ENCODE measurements at places on chromosomes 2 and 18.

DNA sequence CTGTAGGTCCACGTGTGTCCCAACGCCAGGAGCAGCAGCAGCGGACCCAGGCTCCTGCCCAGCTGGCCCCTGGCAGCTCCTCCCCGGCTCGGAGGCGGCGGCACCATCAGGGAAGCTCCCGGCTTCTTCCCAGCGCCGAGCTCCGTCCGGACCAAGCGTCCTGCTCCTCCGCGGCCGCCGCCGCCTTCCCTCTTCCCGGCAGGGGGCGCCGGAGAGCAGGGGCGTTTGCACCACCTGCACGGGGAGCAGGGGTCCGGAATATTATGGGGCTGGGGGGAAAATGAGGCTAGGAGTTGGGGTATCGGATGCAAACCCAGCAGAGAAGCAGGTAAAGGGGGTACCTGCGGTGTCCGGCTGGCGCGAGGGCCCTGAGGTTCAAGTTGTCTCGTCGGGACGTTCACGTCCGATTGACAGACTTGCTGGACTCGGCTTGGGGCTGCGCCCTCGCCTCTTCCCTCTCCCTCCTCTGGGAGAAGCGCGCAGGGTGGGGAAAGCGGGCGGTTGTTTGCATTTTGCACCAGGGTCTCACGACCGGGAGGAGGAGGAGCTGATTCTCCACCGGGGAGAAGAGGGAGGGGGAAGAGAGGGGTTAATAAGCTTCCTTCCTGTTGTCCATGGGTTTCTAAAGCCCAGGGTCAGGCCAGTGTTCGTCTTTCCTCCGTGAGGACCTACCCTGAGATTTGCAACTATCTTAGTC lies at the start of gene CCBE1:
Gene CCBE1 (minus strand): TSS at position 188 of the 697 bp plus-strand sequence.
- DNase-seq: no peak

DNA sequence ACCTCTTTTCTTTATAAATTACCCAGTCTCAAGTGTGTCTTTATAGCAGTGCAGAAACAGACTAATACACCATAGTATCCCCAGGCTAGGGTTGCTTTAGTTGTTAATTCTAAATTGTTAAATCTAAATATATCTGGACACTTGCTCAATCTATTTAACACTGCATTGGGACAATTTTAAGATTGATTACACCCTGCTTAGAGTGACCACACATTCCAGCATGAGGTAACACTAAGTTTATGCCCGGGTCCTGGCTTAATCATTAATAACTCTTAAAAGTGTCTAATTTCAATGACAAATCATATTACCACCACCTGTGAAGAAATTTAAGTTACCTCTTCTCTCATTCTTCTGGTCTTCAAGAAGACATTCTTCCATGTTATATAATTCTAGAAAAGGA lies 131.4 kb downstream of the ZNF385B start:
- DNase-seq: no peak

- no peak for DNase-seq
Observed at GRCh38 chr2:42922790-42923579, 130.6 kb upstream of the HAAO start.

DNA sequence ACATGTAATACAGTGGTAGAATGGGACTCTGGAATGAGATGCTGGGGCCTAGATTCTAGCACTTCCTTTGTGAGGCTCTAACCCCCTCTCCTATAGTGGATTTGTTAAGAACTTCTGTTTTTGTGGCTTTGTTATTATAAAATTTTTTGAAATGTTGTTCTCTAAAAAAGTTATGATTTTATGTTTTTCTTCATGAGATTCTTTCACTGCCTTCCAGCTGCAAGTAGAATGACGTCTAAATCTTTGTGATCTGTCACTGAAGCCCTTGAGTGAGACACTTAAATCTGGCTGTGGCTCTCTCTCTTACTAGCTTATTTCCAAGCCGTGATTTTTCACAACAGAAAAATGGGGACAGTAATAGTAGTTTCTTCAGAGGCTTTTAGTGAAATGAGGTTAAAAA lies 1.6 kb downstream of the CASP8 start:
- DNase-seq: no peak

DNA sequence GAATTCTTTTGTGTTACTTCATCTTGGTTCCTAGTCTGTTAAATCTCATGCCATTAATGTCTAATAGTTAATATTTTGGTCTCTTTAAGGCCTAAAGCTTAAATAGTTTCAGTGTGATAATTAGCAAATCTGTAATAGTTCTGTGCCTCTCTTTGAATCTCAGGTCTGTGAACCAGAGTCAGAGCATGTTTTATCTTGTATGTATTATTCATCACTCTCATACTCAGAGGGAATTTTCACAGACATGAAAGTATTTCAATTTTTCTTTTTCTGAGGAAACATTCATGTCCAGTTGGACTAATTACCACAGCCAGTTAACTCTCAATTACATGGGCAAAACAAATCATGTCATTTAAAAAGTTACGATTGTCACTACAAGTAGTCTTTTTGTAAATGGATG lies 931.9 kb upstream of the SLC39A10 start:
- no peak for DNase-seq

- no peak for DNase-seq
Observed at GRCh38 chr18:13269013-13269280, 50.4 kb downstream of the LDLRAD4 start.

DNA sequence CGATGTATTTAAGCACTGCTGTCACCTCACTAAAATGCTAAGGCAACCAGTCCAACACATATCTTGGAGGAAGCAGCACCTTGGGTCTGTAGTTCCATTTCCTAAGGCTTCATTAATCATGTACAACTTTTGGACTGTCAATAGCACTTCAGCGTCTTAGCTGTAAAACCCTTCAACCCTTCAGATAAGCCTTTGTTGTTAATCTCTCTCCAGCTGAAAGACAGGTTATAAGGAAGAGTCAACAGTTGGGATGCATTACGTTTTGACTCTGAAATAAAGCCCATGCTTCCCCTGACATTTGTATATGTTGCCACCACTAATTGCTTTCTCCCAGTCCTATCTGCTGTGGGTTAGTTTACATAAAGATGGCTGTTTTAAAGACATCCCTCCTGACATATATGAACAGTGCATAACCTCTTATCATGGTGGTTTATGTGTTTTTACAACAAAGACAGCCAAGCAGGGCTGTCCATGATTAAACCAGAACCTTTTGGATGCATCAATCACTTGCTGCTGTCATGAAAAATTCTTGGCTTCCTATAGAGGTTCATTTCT lies 81.5 kb downstream of the EPHA4 start:
- DNase-seq: no peak

GRCh38 chr2:227322530-227323205 lies 2.4 kb upstream of the MFF start:
- no peak for DNase-seq

DNA sequence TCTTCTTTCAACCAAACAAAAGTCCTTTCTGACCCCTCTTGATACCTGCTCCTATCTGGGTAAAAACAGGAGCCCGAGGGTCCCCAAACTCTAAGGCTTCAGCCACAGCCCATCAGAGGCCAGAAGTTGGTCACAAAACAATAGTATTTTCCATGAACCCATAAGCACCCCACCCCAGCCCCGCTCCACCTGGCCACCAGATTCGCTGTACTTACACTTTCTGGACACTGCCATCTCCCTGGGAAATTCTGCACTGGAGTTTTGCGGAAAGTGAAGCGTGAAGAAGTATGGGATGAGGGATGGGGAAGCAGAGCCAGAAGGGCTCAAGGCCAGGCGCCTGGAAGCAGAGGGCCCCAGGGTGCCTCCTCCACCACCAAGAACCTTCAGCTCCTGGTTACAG lies 5.2 kb upstream of the RUFY4 start:
- no peak for DNase-seq

DNA sequence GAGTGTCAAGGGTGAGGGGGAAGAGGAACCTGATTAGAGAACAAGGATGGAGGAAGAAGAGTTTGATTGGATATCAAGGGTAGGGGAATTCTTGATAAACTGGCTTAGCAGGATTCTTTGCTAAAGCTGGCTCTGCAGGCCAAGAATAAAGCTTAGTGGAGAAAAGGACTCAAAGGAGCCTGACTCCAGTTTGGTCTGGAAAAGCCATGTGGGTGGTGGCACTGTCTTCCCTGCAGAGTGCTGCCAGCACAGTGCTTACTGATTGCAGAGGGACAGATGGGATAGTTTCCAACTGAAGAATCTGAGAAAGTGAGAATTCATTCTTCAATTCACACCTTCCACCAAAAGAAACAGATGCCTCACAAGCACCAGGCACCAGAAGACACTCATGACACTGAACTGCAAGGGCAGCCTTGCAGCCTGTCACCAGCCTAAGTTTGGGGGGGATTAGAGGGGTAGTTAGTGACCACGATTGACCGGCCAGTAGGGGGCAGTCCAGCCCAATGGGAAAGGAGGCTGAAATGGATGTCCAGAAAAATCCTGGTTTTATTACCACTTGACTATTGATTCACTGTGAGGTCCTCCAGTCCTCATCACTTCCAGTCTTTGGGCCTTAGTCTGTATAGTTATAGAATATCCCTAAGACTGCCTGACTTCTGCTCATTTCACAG lies 334.5 kb downstream of the SMAD2 start:
- DNase-seq: no peak

- DNase-seq: no peak
Observed at GRCh38 chr2:172640389-172640788, 84.5 kb downstream of the PDK1 start.
